AG04450 (cell line): ENCODE measurements at places on chromosomes 7 and 10. TPM values are rescaled to one million over a fixed set of nuclear protein-coding genes. Genes with fewer than 3 reads are reported as not detected.

- no peak for DNase-seq
These were observed 17.7 kb upstream of the PPIF start for GRCh38 chr10:79329529-79329928.

NRBF2 gene
- 27.7 and 34.5 TPM in 2 replicates for polyA plus RNA-seq

PRDX3 gene
- 296 and 373 TPM in 2 replicates for polyA plus RNA-seq

HOXA10 gene
- polyA plus RNA-seq, result 0.36 and 0.47 TPM in 2 replicates

- no peak for DNase-seq
These were observed 15.7 kb upstream of the CDK1 start for GRCh38 chr10:60762554-60762953.

DNA sequence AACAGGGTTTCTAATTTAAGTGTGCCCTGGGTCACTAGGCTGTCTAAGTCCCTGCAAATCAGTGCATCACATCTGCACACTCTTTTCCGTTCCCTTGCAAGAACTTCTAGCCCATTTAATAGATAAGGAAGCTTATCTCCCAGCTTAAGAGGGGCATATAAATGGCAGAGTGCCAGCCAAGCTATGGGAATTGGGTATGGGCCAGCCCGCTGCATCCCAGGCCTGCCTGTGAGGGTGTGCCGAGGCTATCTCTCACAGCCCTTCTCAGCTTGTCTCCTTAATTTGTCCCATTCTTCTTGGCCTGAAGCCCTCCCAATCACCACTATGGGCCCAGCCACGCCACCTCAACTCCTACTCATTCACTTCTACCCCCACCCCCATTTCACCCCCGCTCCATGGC, 14.7 kb downstream of the AQP1 start:
- DNase-seq, result no peak

GIMAP6 gene
- polyA plus RNA-seq, result not detected in 2 replicates

- no peak for DNase-seq
These were observed 136.4 kb upstream of the ASAH2 start for GRCh38 chr10:50387732-50388073.
